ENCODE measurements at places on chromosomes 1 and 21.

DNA sequence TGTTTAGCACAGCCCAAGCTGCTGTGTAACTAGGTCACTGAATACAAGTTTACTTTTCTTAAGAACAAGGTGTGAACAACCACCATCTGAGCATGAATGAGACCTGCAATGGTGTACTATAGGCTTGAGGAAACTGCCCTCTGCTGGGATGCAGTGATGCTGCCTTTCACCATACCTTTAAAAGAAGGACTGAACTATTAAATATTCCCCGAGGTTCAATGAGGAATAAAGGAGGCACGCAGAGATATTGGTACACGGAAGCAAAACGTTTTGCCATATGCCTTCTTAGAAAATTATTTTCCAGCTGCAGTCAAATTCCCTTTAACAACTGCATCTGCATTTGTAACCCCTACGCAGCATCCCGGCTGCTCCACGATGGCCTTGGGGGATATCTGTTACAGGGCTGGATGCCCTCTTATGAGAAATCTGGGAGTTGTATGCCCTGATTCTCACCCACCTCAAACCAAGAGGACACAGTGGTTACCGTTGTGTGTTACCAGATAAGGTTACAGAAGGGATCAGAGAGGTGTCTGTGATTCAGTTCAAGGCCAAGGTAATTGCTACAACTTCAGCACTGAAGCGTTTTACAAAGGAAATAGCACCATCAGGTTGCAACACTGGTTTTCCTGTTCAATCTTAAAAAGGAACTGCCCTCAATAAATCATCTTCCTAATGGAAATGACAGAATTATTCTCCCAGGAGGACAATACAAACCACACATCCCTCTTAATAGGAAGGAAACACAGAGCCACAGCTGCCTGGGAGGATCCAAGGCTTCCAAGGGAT lies 470.5 kb downstream of the LTN1 start:
- no peak for DNase-seq

DNA sequence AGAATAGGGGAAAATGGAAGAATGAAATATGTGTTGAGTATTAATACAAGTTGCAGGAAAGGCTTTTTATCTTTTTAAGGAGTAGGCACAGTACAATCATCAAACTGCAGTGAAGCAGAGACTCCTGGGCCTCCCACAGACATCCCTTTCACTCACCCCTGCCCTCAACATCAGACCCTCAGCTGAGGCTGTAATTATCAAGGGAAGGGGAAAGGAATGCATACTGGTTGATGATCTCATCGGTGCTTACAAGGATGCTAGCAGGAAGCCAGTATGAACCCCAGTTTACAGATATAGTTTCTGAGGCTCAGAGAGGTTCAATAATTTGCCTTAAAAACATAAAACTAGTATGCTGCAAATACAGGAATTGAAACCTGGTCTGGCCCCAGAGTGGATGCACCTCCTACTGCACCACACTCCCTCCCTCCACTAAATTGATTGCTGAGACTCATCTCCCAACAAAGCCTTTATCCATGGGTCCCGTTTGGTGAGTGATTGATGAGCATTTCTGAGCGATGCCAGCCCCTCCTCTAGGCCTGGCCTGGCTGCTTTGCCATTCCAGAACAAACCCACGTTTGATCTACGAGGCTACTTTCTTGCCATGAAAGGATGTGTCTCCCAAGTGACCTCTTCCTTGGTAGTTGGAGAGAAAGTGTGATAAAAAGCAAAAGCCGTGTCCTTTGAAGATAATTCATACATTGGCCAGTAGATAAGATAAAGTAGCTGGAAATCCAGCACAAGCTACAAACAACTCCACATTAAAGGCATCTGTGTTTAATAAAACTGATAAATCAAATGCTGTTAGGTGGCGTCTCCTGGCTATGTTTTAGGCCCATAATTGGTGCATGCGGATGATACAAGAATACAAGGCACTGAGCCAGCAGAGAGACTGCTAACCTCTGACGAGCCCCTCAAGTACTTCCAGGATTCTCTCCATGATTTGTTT lies 233.9 kb upstream of the CAMK1G start:
- no peak for DNase-seq

DNA sequence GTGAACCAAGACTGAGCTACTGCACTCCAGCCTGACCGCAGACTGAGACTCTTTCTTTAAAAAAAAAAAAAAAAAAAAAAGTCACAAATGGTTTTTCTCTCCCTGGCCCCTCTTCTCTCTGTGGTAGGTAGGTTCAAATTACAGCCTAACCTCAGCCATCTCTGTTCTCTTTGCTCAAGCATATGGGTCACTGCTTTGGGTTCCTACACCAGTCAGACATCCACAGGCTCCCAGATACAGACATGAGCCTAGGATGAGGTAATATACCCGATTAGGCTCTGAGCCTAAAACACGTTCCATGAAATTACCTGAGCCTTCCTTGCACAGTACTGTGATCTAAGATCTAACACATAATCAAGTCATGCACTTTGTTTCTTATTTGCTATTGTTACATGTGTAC lies 90.5 kb upstream of the JAK1 start:
- no peak for DNase-seq

DNA sequence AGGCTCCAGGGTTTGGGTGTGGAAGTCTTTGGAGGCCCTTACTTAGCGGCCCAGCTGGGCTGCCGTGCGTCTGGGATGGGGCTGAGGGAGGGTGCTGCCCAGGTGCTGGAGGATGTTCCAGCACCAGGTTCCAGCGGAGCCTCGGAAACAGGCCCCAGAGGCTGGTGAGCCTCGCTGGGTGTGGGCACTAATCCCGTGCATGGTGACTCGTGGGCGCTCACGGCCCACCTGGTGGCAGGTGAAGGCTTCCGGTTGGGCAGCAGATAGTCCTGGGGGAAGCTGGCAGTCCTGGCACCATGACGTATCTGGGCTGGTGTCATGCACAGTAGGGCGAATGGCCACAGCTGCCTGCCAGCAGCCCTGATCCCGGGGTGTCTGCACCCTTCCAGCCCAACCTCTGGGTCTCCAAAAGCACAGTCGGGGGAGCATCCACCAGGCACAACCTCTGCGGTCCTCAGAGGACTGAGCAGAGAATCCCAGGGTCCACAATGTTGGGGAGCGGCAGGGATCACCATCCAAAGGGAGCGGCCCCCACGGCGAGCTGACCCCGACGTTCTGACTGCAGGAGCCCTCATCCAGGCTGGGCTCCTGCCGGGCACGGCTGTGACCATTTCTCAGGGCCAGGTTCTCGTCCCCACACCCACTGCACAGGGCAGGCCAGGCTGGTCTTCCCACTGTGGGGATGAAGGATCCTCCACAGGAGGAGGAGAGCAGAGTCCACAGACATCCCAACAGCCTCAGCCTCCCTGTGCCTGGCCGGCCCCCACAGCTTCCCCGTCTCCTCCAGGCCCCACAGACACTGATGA lies 25.3 kb downstream of the FTCD start:
- no peak for DNase-seq

DNA sequence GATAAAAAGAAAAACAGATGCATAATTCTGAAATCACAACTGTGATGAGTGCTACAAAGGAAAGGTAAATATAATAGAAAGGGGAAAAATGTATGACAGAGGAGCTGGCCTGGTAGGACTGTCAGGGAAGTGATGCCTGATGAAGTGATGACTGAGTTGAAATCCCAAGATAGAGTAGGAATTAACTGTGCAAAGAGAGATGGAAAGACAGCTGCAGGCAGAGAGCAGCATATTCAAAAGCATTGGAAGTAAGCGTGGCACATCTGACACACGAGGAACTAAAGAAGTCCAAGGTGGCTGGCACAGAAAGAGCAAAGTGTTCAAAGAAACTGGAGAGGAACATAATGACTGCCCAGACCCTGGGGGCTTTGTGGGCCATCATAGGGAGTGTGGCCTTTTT lies 121.6 kb upstream of the C1orf105 start:
- DNase-seq, result no peak

DNA sequence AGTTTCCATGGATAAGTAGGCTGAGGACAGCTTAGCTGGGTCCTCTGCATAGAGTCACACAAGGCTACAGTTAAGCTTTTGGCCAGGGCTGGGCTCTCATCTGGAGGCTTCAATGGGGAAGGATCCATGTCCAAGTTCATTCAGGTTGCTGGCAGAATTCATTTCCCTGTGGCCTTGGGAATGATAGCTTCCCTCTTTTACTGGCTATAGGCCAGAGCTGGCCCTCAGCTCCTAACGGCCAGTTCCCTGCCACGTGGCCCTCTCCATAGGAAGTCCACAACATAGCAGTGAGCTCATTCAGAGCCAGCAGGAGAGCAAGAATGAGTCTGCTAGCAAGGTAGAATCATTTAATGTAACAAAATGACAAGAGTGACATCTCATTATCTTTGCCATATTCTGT lies 15.1 kb upstream of the PODN start:
- DNase-seq, result no peak

GRCh38 chr1:27596261-27596660 lies 7.7 kb downstream of the AHDC1 start:
- no peak for DNase-seq

- no peak for DNase-seq
These were observed 72.8 kb downstream of the CNST start for GRCh38 chr1:246638941-246639655.

DNA sequence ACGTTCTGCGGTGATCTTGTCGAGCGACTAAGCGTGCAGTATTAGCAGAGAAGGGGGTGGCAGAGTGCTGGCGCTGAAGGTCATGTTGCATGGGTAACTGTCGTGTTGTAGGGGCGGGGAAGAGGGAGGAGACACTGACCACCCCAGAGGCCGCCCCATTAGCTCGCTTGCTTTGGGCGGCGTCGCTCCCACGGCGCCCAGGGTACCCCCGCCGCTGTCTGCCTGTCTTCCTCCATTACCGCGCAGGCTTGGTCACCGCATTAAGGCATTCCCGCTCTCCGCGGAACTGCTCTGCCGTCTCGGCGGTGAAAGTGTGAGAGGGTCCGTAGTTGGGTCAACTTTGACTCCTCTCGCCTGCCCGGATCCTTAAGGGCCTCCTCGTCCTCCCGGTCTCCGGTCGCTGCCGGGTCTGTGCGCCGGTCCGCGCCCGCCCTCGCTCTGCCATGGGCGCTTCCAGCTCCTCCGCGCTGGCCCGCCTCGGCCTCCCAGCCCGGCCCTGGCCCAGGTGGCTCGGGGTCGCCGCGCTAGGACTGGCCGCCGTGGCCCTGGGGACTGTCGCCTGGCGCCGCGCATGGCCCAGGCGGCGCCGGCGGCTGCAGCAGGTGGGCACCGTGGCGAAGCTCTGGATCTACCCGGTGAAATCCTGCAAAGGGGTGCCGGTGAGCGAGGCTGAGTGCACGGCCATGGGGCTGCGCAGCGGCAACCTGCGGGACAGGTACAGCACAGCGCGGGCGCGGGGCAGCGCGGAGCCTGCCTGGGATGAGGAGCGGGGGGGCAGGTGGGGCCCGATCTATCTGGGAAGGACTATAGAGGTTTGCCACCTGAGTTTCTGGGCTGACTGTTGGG lies at the start of gene MTARC2:
MTARC2 (plus strand) TSS at position 234 of the 846 bp plus-strand sequence; CDS start at position 444, 210 bp downstream.
- DNase-seq, result peak; percentile 55

GRCh38 chr1:96104906-96105305 lies 616.7 kb upstream of the PTBP2 start:
- no peak for DNase-seq

- DNase-seq, result no peak
These were observed 6.0 kb upstream of the SIM2 start for GRCh38 chr21:36692835-36693488.

DNA sequence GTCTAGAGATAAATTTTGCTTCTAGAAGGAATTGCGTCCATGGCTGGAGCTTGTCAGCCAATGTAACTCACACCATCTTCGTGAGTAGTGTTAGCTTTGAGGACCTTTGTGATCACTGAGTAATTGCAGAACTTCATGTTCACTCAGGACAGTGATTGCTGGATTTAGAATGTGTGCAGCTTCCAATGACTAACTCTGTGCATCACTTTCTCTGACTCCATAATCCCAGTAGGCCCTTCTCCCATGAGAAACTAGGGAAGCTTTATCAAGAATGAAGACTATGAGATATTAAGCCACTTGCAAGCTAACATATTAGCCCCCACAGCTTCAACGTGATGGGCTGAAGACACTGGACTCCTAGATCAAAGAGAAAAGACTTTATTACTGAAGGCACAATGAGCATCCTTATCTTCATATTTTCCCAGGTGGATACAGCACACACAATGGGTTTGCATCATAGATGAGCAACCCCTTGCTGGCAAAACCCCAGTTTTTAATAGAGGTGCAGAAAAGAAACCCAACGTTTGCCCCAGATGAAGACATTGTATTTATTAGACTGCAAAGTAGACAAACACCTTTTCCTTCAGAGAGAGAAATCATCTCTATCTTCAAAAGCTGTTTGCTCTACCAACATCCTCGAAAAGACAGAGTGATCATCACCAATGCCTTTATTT lies 561.0 kb downstream of the LTN1 start:
- DNase-seq, result no peak

- DNase-seq, result no peak
These were observed 322.9 kb downstream of the BARHL2 start for GRCh38 chr1:90394247-90394646.

DNA sequence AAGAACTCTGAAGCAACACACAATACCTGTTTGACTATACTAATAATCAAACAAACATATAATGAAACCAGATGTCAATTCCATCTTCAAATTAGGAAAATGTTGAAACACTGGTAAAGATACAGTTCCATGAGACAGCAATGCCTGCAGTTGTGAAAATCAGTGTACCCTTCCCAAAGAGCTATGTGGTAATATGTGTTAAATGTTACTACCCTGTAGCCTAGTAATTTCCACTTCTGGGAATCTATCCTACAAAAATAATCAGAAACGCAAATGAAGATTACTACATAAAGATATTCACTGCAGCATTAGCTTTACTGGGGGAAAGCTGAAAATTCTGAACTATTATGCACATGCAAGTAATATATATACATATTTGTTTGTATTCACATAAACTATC lies 16.9 kb downstream of the GLIS1 start:
- no peak for DNase-seq

GRCh38 chr1:62285984-62286785 lies 33.0 kb downstream of the KANK4 start:
- no peak for DNase-seq

DNA sequence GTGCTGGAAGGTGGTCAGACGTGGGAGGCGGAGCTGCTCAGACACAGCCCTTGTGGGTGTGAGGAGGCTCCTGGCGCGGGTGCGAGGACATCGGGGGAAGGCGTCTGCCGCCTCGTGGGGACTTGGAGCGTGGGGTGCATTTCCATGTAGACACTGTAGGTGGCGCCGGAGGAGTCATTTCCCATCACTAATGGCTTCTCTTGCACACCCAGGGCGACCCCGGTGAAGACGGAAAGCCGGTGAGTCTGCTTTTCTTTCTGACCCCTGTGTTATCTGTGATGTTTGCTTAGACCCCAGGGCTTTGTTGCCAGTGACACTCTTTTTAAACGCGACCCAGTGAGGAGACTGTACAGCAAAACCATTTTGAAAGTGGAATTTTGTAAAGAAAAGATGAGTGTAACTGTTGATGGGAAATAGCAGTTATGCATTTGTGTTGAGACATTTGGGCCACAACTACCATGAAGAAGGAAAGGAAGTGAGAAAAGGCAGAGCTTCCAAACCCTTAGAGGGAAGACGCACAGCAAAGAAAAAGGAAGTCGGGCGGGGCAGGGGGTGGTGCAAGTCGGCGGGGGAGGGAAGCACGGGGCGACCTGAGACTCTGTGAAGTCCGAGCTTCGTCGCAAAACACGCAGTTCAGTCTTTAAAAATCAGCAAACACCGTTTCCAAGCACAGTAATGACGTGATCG lies 64.0 kb downstream of the SLC19A1 start:
- DNase-seq, result peak; percentile 23
